ENCODE measurements at places on chromosomes 12 and 14. TPM values are rescaled to one million over a fixed set of nuclear protein-coding genes. Genes with fewer than 3 reads are reported as not detected.

DNA sequence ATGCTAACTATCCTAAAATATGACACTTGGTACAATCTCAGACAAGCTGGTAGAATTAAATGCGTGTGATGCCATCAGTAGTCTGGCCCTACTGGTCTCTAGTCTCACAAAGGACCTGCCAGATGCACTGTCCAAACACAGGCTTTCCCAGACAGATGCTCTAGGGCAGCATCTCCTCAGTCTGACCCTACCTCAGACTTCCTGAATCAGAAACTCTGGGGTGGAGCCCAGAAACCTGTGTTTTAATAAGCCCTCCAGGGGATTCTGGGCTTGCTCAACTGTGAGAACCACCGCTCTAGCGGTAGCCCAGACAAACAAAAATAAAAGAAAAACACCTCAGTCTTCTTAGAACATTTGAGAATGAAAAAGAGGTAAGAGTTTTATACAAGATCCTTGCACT, 48.0 kb downstream of the BDKRB1 start:
- no peak for DNase-seq

GRCh38 chr14:58697930-58698642, 60.3 kb downstream of the DACT1 start:
- no peak for DNase-seq

DNA sequence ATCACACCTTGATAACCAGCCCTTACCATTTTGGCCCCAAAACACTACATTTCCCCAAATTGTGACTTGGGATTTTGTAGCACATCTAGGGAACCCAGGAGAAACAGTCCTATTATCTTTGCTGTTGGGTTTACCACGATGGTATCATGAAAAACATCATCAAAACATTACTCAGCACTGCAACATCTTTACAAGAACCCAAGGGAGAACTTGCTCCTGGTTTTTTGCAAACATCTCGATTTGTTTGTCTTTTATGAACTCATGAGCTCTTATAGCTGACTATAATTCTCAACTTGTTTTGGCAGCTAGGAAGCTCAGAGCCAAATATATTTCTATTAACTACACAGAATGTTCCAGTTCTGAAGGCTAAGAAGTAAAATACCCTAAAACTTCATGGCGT, 65.7 kb downstream of the TBX5 start:
- no peak for DNase-seq

GRCh38 chr14:72679536-72680151, 214.3 kb downstream of the DPF3 start:
- no peak for DNase-seq

- no peak for DNase-seq
Measured at GRCh38 chr12:132276827-132277373, 52.5 kb downstream of the GALNT9 start.

DNA sequence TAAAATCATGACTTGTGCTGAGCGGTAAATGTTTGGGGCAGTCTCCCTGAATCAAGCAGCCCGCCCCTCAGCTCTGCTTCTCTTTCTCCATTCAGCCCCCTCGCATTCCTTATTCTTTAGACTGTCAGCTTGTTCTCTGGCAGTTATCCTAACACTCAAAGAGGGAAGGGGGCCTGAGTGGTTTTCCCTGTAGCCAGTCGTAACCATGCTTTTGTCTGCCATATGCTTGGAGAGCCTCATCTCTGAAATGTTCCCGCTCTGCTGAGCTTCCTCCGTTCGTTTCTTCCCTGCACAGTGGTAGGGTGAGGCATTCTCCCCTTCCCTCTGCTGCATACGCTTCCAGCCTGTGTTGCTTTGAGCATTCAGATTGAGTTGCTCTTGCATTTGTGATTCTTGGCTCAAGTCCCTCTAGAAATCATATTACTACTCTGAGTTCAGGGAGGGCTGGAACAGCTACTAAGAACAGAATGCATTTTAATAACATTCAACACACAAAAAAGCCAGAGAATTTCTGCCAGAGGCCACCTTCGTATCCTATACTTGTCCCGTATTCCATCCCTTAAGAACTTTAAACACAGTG, 119.7 kb downstream of the FBXL14 start:
- DNase-seq, result no peak

DNA sequence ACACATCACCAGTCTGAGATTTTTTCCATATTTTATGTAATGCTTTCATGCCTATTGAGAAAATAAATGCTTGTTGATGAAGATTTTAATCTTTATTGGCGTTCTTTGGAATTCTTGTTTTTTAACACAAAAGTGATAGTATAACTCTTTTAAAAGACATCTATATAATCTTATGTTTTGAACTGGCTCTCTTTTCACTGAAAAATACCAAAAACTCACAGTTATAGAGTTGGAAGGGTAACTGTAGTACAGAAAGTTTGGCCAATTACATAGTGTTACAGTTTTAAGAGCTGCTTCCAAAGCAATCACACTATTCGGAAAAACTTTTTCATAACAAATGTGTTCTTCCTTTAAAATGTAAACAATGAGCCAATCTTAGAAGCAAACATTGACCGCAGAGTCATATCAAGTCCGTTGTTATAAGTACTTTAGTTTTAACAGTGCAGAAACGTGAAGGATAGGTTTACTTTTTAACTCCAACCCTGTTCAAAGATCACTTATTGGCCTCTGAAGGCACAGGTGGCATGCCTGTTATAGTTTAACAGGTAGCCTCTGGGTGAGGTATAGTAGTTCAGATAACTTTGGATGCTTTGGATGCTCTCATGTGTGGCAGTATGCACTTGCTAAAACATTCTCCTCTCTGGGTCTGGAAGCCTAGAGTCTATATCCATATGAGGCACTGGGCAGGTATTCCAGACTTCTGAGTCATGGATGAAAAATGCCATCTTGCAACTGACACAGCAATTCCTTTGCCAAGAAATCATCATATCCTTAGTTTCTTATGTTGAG, 12.1 kb upstream of the NTN4 start:
- peak; percentile 78 for DNase-seq

- DNase-seq, result peak; percentile 76
Measured at GRCh38 chr14:100306101-100306997, at the start of gene SLC25A29. SLC25A29 (minus strand) TSS chr14:100306444; CDS start chr14:100306232, 212 bp downstream.

- no peak for DNase-seq
Measured at GRCh38 chr14:99157676-99158075, 114.3 kb downstream of the BCL11B start.

DNA sequence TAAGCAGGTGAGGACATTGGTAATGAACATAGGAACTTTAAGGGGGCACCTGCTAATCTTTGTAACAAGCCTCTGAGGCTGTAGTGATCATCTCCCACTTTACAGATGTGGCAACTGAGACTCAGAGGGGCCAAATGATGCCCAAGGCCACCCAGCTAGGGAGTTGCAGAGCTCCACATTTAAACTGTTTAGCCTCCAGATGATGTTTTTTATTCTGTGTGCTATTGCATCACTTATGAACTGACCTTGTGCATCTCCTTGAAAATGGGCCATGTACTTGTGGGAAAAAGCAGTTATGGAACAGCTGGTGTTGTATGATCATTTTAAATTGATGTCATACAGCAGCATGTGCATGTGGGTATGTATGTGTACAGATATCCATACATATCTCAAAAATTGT, 41.4 kb downstream of the TPCN1 start:
- DNase-seq, result no peak

GRCh38 chr14:59253527-59253926, 65.1 kb downstream of the DAAM1 start:
- no peak for DNase-seq

GRCh38 chr12:1001507-1001906, 10.5 kb downstream of the ERC1 start:
- DNase-seq, result no peak

DNA sequence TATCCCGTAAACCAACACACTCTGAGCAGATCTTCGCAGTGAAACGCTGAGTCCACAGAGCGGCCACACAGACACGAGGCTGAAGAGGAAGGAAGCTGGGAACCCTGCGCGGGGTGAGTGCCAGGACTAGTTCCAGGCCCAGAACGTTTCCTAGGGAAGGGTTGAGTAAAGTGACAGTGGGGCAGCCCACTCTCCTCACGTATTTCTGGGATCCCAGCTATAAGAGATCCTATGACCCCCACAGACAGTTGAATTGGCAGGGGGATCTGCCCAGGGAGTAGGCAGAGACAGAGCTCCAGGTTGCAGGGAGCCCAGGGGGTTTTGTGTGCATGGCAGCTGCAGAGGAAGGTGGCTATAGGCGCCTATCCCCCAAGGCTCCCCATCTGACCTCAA, 51.1 kb downstream of the GTF2A1 start:
- DNase-seq, result no peak

DNA sequence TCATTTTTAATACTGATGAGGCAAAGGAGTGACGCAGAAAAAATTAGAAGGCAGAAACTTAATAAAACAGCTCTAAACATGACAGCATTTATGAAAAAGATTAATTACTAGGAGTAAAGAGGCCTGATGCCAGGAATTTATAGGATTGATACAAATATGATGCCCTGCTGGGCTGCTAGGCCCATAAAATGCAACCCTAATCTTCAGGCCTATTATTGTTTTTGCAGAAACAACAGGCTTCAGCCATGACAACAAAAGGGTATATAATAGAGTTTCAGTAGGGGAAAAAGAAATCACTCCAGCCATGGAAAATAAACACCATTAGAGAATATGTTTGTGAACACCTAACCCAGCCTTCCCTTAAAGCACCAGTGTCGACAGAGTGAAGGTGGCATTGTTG, 50.6 kb downstream of the OTX2 start:
- DNase-seq, result no peak

GRCh38 chr12:800401-800800, 48.0 kb downstream of the WNK1 start:
- no peak for DNase-seq

DNA sequence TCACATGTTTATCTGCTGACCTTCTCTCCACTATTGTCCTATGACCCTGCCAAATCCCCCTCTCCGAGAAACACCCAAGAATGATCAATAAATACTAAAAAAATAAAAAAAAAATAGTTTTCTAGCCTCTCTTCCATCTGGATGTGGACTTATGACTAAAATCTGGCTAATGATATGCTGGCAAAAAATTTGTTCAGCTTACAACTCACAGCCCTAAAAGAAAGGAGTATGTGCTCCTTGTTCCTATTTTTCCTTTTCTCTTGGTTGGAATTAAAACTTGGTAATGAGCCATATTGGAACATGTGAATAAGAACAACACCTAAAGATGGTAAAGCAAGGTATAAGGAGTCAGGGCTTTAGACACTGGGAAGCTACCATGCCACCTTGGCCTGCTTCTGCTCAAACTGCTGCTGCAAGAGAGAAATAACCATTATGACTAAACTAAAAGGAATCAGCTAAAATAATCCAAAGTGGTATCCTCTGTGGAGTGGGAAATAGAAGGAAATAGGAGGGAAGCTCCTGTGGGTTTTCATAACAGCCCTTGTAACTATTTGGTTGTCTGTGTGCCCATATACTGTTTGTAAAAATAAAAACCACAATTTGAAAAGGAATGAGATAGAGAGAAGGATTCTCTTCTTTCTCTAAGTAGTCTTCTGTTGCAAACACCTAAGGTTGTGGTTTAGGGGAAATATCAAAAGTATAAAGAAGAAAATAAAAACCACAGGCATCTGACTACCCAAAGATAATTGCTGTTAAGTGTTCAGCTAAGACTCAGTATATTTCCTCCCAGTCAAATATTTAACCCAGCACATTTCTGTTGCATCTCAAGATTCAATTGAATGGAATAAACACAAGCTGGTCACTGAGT, 53.8 kb downstream of the SDR9C7 start:
- no peak for DNase-seq

DNA sequence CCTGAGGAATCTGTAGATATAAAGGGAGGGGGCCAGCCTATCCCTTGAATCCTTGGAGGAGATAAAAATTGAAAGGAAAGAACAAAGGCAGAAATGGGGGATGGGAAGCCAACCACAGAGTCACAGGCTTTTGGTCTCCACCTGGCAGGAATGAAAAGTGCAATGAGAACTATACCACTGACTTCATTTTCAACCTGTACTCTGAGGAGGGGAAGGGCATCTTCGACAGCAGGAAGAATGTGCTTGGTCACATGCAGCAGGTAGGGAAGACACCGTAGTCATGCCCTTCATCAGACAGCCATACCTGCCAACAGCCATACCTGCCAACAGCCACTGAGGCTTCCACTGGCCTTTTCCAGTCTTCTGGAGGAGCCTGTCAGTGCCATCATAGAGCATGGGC, 13.4 kb downstream of the ASB8 start:
- DNase-seq, result no peak

Gene CAPZA3
- not detected for total RNA-seq

Gene TMX1
- 57.2 TPM for total RNA-seq

Gene SPIC
- not detected for total RNA-seq

Gene RAB15
- total RNA-seq, result 1.8 TPM

Gene KRT78
- total RNA-seq, result not detected

Gene RAB21
- total RNA-seq, result 33.5 TPM

Gene TAS2R42
- total RNA-seq, result not detected
